ENCODE measurements at places on chromosomes 11 and 22. TPM values are rescaled to one million over a fixed set of nuclear protein-coding genes. Genes with fewer than 3 reads are reported as not detected.

DNA sequence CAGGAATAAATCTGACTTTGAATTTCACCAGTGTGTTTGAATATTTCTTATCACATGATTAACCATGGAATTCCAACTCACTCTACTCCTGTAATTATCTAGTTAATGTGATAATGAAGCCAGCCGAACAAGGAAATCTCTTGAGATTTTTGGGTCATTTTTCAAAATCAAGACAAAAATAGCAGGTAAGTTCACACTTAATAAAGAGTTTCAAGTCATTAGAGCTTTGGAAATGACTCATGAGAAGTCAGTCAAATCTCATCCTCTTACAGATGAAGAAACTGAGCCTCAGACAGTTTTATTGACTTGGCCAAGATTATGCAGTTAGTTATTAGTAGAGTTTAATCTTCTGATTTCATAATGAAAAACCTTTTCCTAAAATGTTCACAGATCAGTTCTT lies 148.8 kb downstream of the ARHGAP42 start:
- no peak for DNase-seq

DNA sequence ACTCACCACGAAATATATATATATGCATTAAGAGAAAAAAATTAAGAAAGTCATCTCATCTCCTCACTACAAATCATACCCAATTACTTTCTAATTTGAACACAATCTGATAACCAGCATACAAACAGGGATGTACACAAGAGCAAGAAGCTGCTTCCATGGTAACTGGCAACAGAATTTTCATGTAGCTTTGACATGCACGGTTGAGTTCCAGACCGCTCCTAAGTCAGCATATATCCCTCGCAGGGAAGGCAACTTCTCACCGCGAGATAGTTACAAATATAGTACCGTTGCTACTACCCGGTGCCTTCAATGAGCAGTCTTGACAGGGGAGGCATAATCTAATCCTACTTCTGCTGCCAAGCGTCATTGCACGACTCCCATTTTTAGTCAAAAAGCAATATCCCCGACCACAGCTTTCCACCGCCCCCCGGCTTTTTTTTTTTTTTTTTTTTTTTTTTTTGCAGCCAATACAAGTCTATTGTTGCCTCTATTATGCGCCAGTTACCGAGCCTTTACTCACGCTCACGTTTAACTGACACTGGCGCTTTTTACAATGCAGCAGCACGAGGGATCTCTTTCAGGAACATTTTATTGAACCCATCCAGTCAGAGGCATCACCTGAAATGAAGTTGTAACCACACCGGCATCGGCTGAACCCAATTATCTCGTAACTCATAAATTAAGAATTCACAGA lies 2.2 kb downstream of the CADM1 start:
- no peak for DNase-seq

- no peak for DNase-seq
Measured at GRCh38 chr11:3056296-3057068, 741 bp downstream of the CARS1 start.

- no peak for DNase-seq
Measured at GRCh38 chr11:112162761-112163546, 940 bp downstream of the IL18 start.

- DNase-seq, result no peak
Measured at GRCh38 chr22:43173566-43173965, 13.4 kb downstream of the TTLL12 start.

DNA sequence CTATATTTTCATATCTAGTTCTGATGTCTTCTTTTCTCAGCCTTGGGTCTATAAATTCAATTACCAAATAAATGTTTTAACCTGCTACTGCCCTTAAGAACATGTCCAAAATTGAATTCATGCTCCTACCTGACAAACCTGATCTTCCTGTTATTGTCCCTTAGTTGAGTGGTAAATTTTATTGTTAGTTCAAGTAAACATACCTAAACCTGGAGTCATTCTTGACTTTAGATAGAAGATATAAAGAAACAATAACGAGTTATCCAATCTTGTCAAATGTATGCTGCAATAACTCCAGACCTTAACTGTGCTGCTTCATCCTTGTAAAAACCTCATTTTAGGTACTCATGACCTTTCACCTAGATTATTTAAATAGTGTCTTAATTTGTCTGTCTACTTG lies 34.6 kb upstream of the SC5D start:
- no peak for DNase-seq

DNA sequence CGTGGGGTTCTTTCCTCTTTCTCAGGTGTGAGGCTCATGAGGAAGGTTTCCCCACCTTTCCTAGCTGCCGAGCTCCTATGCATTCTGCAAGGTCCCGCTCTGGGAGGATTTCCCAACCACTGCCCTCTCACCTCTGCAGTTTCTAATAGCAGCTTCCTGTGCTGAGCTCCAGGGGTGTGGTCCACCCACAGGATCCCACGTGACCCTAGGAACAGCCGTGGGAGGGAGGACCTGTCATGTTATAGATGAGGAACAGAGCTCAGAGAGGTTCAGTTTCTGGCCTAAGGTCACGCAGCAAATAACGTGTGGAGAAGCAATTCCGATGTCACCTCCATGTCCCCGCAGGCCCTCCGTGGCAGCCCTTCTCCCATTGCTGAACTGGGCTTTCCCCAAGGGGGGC lies 38.5 kb downstream of the FLRT1 start:
- DNase-seq, result no peak

DNA sequence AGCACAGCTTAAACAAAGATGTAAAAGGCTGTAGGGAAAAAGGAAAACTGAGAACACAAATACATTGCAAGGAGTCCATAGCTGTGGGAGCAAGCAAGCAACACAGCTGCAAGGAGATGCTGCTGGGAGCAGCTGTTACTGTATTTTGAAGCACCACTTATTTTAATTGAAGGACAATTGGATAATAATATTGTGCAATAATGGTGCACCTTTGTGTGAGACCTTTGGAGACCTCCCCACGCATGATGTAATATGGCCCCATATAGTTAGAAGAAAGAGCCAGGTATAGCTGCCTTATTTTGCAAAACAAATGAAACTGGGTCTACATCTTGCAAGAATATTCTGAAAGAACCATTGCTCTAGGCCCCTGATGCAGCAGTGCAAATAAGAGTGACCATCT lies 191.1 kb upstream of the KIRREL3 start:
- no peak for DNase-seq

Gene CALCA
- total RNA-seq, result not detected

Gene OR56B1
- not detected for total RNA-seq

DNA sequence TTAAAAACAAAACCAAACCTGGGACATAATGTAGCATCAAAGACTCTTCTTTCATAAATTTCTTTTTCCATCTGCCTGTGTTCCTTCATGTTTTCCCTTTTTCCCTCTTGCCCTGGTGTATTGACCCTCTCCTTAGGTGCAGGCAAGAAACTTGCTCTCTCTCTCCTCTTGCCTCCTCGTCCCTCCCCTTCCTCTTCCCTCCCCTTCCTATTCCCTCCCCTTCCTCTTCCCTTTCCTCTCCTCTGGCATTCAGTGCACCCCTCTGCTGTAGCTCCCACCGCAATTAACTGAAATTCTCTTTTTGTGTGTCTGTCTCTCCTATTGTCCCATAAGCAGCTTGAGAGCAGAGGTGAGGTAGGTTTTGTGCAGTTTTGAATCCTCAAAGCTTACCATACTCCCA lies 49.9 kb downstream of the CSF2RB start:
- DNase-seq, result no peak

- DNase-seq, result no peak
Measured at GRCh38 chr11:117606211-117606610, 190.8 kb downstream of the DSCAML1 start.

Gene GLB1L3
- not detected for total RNA-seq

DNA sequence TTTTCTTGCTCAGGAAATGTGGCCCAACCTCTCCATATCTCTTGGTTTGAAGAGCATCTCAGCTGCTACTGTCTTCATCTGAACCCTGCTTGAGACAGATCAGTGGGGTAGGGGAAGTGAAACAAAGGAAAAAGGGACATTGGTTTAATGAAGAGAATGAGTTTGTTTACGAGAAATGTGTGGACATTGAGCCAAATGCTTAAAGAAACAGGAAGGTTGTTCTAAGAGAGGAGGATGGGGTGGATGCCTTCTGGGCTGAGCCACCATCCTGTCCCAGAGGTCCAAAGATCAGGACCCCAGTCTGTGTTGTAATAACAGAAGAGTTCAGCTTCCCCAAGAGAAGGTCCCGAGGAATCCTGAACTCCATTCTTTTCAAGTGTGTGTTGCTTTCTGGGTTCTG lies 369.7 kb downstream of the INSC start:
- no peak for DNase-seq

DNA sequence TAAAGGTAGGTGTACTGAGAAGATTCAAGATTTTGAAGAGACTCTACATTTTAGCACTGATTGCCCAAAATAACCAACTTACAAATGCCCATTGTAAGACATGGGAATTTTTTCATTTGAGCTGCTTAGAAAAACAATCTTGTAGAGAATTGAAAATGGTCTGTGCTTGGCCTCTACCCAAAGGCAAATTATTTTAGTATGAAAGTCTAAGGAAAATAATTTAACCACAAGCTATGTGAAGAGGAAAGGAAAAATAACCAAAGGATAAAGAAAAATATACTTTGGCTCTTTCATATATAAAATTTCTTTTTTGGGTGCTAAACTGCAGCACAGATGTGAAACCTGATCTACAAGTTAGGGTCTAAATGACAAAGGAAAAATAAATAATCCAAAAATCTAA lies 54.9 kb downstream of the ME3 start:
- DNase-seq, result no peak

DNA sequence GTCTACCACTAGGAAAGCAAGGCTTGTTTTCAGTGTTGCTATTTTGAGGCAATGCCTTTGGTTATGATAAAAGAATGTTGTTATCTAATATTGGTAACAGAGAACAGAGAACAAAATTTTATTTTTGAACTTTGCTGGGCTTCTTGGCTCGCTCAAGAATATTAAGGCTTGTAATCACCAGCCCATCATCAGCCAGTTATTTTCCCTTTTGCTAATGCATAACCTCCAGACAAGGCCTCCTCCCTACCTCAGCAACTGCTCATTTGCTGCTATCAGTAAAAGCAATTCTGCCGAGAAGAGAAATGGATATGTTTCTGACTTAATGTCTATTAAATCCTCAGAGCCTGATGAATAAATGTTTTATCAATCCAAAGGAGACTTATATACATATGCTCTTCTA lies 8.9 kb downstream of the MTMR2 start:
- DNase-seq, result no peak

Gene ANGPTL5
- not detected for total RNA-seq

Gene CNIH2
- not detected for total RNA-seq

DNA sequence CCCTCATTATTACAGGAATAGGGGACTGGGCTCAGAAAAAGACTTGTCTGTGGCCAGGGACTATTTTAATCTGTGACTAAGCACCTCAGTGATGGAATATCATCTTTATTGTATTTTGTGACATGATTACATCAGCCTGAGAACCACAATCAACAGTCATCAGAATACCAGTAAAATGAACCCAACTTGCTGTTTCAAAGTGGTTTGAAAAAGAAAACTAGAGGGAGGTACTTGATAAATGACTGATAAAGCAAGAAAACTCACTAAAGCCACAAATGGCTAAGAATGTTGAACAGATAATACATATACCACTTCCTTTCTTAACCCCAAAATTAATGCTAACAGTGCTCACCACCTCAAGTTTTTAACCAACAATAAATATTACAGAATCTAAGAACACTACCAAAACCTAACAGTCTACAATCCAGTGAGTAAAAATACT lies 155.7 kb downstream of the ATG16L2 start:
- no peak for DNase-seq

DNA sequence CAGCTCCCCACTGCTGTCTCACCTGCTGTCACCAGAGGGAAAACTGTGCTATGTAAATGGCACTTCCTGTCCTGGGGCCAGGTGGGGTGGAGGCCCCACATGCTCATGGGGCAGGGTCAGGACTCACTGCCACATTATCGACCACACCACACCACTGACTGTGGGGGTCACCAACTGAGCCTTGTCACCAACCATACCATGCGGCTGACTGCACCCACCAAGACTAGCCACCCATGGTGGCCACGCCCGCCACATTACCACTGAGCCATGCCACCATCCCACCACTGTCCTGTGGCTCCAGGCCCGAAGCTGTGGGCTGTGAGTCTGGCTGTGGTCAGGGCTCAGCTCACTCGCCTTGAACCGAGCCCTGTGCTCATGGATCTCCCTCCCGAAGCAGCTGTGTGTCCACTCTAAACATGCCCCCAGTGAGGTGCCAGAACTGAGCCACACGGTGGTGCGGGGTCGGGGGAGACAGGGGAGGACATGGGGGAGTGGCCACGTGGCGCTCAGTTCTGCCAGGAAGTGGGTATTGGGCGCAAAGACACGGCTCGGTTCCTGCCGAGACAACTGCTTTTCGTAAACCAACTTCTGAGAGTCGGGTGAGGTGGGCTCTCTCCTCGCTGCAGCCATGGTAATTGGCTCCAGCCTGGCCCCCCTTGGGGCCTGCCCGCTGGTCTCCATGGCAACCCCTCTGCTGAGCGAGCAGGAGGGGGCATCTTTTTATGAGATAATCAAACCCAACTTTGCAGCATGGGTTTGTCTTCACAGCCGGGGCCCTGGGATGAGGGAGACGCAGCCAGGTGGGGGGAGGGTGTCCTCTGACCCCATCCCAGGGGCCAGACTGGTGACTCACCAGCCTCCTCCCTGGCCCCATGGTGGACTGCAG lies 23.2 kb downstream of the RTN4R start:
- DNase-seq, result no peak

DNA sequence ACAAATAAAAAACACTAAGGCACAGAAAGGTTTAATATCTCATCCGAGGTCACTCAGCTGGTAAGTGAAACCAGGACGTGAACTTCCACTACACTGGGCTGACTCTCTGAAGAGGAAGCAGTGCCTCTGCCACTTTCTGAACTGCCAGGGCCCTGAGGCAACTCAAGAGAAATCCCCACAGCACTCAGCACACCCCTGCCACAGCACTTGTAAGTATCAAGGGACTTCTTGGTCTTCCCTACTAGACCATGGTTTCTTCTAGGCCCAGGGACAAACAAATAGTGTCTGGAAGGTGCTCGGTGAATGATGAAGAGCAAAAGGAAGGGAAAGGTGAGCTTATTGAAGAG lies 49.7 kb downstream of the RPL27A start:
- no peak for DNase-seq

Data from glomerular endothelial cell (primary cell).